ENCODE measurements at places on chromosomes 1 and 21. TPM values are rescaled to one million over a fixed set of nuclear protein-coding genes. Genes with fewer than 3 reads are reported as not detected.

- peak; percentile 9 for DNase-seq
Observed at GRCh38 chr1:90964444-90965035, 57.3 kb downstream of the ZNF644 start.

DNA sequence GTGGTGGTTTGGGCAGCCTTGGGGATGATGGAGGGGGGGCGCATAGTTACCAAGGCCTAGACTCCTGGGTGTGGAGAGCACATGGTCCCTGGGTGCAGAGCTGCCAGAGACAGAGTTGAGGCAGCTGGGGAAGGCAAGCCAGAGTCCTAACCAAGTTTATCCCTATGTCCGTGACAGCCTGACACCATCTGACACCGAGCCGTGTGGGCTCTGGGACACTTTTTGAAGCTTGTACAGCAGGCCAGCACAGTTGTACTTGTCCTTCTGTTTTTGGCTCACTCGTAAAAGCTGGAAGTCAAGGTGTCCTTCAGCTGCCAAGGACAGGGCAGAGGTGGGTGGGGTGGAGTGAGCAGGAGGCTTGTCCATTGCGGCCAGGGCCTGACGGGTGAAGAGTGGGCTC, 28.5 kb downstream of the SLC26A9 start:
- no peak for DNase-seq

DNA sequence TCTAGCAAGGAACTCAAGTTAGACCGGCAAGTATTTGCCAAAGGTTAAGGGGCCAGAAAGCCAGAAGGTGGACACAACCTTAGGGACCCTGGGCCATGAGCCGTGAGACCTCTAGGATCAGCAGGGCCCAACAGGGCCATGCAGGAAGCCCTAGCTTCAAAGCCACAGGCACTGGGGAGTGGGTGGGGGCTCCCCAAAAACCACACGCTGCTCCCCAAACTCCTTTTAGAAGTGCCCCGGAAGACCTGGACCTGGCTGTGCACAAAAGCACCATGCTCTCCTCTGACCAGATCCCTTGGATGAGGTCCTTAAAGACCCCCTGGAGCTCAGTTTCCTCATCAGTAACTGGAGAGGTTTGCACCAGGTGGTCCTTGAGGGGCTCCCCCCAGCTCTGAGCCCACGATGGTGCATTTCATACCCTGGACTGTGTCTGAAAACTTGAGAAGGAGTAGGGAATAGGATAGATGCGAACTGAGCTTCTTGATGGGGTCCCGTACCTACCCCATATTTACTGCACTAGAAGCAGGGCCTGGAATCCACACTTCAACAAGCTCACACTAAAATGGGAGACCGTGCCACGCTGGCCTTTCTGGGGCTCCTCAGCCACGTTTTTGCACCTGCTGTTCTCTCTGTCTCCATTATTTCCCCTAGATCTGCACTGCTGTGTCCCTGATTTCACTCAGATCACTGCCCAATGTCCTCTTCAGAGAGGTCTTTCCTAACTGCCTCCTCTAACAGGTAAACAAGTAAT, 40.6 kb upstream of the LBR start:
- DNase-seq: no peak

DNA sequence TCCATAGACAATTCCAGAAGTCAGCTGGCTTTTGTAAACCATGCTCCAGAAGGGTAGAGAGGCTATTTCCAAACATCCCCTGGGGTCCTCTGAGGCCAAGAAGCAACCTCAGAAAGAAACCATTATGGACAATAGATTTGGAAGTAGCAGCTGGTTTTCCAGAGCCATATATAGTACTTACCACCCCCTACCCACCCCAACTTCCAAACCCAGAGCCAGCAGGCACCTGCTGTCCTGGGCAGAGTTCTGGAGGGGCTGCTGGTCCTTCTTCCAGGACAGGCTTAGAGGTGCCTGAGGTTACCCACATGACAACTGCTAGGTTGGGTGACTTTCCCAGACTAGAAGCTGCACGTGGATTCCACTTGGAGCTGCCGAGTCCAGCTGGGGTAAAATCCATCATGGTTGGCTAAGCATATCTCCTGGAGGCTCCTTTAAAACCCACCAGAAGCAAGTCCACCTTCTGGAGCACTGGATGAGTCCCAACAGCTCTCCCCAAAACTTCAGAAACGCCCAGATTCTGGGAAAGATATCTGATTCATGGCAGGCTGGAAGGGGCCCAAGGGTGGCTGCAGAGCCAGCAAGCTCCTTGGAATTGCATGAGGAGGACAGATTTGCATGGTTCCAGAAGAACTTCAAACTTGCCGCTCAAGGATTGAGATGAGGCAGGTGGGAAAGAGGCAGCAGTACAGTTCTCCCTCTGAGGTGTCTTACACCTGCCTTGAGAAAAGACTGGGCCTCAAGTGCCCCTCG, 5.8 kb downstream of the MYCL start:
- no peak for DNase-seq

- no peak for DNase-seq
Observed at GRCh38 chr1:27809883-27810282, 20.7 kb upstream of the PPP1R8 start.

DNA sequence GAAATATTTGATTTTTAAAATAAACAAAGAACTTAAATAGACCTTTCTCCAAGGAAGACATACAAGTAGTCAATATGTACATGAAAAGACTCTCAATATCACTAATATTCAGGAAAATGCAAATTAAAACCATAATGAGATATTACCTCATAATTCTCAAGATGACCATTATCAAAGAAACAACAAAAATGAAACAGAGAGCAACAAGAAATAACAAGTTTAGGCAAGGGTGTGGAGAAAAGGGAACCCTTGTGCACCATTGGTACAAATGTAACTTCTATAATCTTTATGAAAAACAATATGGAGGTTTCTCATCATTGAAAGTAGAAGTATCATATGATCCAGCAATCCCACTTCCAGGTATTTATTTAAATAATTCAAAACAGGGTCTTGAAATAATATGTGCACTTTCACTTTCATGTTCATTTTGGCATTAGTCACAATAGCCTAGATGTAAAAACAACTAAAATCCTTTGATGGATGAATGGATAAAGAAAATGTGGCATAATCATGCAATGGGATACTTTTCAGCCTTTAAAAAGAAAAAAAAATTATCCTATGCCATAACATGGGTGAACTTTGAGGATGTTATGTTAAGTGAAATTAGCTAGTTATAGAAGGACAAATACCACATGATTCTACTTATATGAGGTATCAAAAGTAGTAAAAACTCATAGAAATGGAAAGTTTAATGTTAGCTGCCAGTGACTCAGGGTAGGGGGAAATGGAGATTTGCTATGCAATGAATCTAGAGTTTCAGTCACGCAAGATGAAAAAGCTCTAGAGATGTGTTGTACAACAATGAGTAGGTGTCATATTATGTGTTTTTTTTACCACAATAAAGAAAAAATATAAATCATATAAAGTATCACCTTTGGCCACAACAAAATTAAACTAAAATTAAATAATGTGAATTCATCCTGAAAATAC, 114.5 kb upstream of the LYPLAL1 start:
- DNase-seq: no peak

DNA sequence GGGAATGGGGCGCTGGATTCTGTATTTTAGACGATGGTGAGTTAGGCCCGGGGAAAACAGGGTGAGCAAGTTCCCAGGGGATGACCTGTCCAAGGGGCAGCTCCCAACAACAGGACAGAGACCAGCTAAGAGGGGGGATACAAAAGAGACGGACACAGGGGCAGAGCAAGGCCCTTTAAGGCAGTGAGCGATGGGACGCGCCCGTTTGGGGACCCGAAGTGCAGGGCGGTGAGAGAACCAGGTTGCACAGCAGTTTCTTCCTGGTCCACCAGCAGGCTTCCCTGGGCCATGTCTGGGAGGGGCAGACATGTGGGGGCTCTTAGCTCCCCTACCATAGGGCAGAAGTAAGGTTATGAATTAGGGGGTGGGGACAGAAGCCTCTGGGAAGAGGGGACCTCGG, 22.0 kb downstream of the INAVA start:
- DNase-seq: no peak

DNA sequence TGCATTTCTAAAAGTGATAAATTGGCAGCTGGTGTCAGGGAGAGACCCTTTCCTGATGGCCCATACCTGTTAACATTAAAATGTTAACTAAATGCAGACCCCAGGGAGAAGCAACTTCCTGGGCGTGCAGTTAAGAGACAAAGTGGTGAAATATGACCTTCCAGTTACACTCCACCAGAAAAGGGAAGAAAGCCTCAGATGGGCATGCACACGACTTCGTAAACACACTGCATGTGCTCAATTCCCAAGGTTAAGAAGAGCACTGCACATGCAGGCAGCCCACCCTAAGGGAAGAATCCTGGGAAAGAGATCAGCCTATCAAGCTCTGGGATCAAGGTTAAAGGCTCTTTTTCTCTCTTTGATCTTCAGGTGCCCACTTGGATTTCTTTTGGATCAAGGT, 9.7 kb upstream of the GBP6 start:
- no peak for DNase-seq

DNA sequence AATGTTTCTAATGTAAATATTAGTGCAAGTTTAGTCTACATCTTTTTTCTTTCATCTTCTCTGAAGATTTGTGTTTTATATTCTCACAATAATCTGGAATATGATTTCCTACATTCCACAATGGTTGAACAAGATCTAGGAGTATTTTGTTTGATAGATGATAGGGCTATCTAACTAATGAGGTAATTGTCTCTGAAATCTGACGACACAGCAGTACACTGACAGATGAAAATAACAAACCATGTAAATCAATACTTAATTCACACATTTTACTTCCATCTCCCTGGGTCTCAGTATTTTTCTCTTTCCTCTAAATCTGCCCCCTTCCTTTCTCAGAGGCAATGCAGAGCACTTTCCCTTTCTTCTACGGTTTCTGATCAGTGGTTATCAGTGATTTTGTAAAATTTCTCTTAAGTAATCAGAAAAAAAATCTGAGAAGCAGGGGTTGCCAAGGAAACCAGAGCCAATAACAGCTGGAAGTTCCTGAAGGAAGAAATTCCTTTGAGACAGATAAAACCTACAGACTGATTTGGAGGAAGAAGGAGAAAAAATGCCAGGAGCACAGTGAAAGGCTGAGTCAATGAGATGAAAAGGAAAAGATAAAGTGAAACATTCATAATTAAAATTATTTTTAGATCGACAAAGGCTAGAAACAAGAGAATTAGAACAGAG, 7.3 kb upstream of the ANKRD13C start:
- peak; percentile 8 for DNase-seq

DNA sequence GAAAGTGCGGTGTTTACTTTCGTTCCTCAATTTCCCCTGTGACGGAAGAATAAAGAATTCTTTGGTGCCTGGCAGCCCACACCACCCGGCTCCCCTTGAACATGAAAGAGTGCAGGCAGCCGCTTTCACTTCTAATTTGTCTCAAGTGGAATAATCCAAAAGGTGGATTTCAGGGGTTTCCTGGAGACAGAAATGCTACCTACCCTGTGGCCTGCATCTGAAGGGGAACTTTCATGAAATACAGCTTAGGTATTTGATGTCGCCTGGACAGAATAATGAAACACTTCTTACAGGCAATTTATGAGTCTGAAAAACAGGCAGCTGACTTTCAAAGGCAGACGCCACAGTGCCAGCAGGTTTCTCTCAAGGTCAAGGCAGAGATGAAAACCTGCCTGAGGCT, 169.5 kb upstream of the USP24 start:
- no peak for DNase-seq

DNA sequence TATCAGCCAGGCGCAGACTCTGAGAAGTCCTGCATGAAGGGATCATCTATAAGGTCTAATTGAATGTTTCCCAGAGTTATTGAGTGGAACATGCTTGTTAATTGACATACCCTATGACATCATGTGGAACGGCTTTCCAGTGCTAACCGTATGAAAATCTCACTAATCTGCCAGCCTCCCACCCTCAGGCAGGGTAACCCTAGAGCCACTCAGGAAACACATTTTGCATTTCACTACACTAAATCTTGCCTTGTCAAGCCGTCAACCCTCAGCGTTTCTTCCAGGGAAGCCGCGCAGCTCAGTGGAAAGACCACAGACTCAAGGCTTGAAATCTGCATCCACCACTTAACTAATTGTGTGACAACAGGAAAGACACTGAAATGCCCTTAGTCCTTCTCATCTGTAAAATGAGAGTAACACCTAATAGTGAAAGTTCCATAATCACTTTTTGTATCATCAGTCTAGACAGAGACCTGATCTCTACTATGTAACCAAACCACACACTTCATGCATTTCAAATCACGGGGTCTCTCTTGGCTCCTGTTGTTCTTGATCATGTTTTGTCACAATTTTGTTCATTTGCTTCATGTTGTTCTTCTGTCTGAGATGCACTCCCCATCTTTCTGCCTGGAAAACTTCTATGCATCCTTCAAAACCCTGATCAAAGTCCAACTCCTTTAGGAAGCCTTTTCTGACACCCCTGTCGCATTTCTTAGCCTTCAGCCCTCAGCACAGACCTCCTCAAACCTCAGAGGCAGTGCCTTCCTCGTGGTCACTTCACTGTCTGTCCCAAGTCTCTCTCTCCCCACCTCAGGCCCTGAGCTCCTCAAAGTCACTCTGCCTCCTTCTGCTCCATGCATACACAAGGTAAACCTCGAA, 246.5 kb downstream of the TOMM20 start:
- no peak for DNase-seq

DNA sequence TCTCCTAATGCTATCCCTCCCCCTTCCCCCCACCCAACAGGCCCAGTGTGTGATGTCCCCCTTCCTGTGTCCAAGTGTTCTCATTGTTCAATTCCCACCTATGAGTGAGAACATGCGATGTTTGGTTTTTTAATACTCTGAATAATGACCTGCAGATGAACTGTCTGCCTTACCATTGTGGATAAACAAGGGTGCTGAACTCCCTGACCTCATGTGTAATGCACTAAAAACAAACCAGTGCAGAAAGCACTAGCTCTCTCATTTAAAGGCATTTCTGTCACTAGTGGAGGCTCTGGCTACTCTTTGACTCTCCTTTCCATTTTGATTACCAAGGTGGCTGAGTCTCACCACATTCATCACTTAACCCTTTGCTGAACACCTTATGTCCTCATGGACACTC, 23.1 kb upstream of the TRAF3IP3 start:
- no peak for DNase-seq

DNA sequence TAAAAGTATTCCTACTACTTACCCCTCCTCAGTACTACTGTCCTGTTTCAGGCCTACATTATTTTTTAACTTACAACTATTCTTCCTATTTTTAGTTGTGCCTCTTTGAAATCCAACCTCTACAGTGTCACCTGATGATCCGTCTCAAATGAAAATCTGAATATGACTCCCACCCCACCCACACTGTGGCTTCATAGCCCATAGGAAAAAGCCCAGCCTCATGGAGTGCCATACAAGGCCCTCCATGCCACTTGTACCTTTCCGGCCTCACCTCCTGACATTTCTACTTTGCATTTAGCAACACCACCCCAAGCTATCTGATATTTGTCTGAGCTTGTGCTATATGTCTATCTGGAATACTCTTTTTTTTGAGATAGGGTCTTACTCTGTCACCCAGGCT, 49.3 kb downstream of the TRAF5 start:
- no peak for DNase-seq

The WDR3 gene
- 24.5 TPM for polyA plus RNA-seq

The RORC gene
- 1.8 TPM for polyA plus RNA-seq

The OLFML2B gene
- 74.9 TPM for polyA plus RNA-seq

The MR1 gene
- polyA plus RNA-seq: 3.4 TPM

The HJV gene
- polyA plus RNA-seq: 225 TPM

All from muscle of arm (tissue), 14 donors.